Left lung (tissue), 14 donors: ENCODE measurements at places on chromosomes 16 and 17. TPM values are rescaled to one million over a fixed set of nuclear protein-coding genes. Genes with fewer than 3 reads are reported as not detected.

- no peak overlapping the region for H3K4me3 ChIP-seq
- H3K36me3 ChIP-seq: peaks cover 9% of the 10 kb centered on the region
- H3K27me3 ChIP-seq: no peaks in the 10 kb centered on the region
- no peaks in the 10 kb centered on the region for H3K4me1 ChIP-seq
- H3K27ac ChIP-seq: no peak overlapping the region
Measured at GRCh38 chr17:21020622-21021021, 22.2 kb downstream of the USP22 start.

- no peaks in the 10 kb centered on the region for H3K36me3 ChIP-seq
- no peak overlapping the region for H3K27ac ChIP-seq
- no peak for DNase-seq
- no peak overlapping the region for H3K4me3 ChIP-seq
- peaks cover 14% of the 10 kb centered on the region for H3K4me1 ChIP-seq
Measured at GRCh38 chr17:42178817-42179216, 2.1 kb downstream of the KCNH4 start.

- peaks cover 3% of the 10 kb centered on the region for H3K4me1 ChIP-seq
- no peak overlapping the region for H3K27ac ChIP-seq
- H3K27me3 ChIP-seq: no peaks in the 10 kb centered on the region
- no peak overlapping the region for H3K4me3 ChIP-seq
- DNase-seq: no peak
Measured at GRCh38 chr17:66682283-66682682, 152.6 kb upstream of the CACNG5 start.

AXIN2 gene
- total RNA-seq: 25.0 TPM

GRCh38 chr16:65700596-65700995 is 578.7 kb upstream of the CDH11 start:
- H3K4me3 ChIP-seq: no peak overlapping the region
- no peak for DNase-seq
- no peaks in the 10 kb centered on the region for H3K27me3 ChIP-seq
- no peaks in the 10 kb centered on the region for H3K4me1 ChIP-seq
- no peak overlapping the region for H3K27ac ChIP-seq

GRCh38 chr17:9002606-9003354 is 18.5 kb upstream of the NTN1 start:
- H3K27me3 ChIP-seq: peaks cover 41% of the 10 kb centered on the region
- peaks cover 5% of the 10 kb centered on the region for H3K4me1 ChIP-seq
- H3K4me3 ChIP-seq: peak overlapping the region; percentile 8
- no peaks in the 10 kb centered on the region for H3K36me3 ChIP-seq
- no peak overlapping the region for H3K27ac ChIP-seq

- H3K4me3 ChIP-seq: no peak overlapping the region
- no peaks in the 10 kb centered on the region for H3K36me3 ChIP-seq
- DNase-seq: peak; percentile 88
Measured at GRCh38 chr17:31582151-31582907, 190.9 kb downstream of the RAB11FIP4 start.

- H3K36me3 ChIP-seq: no peaks in the 10 kb centered on the region
- no peak for DNase-seq
Measured at GRCh38 chr17:16374146-16374938, 6.5 kb upstream of the UBB start.

DNA sequence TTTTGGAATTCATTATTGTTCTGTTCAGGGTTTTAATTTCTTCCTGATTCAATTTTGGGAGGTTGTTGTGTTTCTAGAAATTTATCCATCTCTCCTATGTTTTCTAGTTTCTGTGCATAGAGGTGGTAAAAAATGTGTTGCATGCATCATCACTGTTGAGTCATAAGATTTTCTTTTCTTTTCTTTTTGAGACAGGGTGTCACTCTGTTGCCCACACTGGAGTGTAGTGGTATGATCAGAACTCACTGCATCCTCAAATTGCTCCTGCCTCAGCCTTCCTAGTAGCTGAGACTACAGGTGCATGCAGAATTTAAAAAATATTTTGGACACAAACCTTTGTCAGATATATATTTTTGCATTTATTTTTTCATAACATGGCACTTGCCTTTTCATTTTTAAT is 184.8 kb downstream of the BCAS3 start:
- H3K27me3 ChIP-seq: no peaks in the 10 kb centered on the region
- DNase-seq: no peak
- no peak overlapping the region for H3K4me3 ChIP-seq
- H3K36me3 ChIP-seq: no peaks in the 10 kb centered on the region

- no peaks in the 10 kb centered on the region for H3K36me3 ChIP-seq
- no peak for DNase-seq
- no peak overlapping the region for H3K27ac ChIP-seq
Measured at GRCh38 chr16:16989368-16989767, 481.4 kb downstream of the XYLT1 start.

- H3K4me1 ChIP-seq: peaks cover 37% of the 10 kb centered on the region
- H3K27ac ChIP-seq: peak overlapping the region; percentile 57
- peaks cover under 1% of the 10 kb centered on the region for H3K36me3 ChIP-seq
- H3K4me3 ChIP-seq: peak overlapping the region; percentile 36
- H3K27me3 ChIP-seq: peaks cover 93% of the 10 kb centered on the region
Measured at GRCh38 chr17:39738983-39739884, 1.5 kb downstream of the GRB7 start.

KATNB1 gene
- 16.6 TPM for total RNA-seq

DNA sequence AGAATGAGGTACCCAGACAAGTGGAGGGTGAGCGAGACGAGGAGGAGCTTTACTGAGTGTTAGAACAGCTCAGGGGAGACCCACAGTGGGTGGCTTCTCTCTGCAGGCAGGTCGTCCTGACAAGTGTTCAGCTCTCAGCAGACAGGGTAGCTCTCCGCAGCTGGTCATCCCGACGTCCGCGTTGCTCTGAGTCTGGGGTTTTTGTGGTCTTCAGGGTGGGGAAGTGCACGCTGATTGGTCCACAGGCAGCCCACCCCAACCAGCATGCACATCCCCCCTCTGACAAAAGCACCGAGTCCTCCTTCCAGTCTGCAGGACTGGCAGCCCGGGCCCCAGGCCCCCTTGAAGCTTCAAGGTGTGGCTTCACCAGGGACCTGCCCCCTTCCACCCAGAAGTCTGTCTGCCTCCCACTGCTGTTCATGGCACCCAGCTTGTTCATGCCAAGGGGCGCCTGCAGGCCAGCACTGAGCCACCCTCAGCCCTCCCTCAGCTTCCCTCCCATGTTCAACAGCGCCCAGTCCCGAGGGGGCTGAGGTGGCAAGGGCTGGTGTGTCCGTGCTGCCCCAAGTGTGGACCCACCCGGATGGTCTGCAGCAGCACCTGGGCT is 19.9 kb upstream of the WDR45B start:
- no peak for DNase-seq
- no peak overlapping the region for H3K27ac ChIP-seq
- H3K36me3 ChIP-seq: no peaks in the 10 kb centered on the region
- H3K4me1 ChIP-seq: peaks cover 11% of the 10 kb centered on the region

- no peaks in the 10 kb centered on the region for H3K27me3 ChIP-seq
- DNase-seq: no peak
- no peaks in the 10 kb centered on the region for H3K36me3 ChIP-seq
- H3K4me3 ChIP-seq: no peak overlapping the region
- H3K4me1 ChIP-seq: peaks cover 10% of the 10 kb centered on the region
Measured at GRCh38 chr17:18327556-18327955, 12.5 kb downstream of the SMCR8 start.

FBXL20 gene
- total RNA-seq: 27.3 TPM

MT1M gene
- total RNA-seq: 32.5 TPM

DNA sequence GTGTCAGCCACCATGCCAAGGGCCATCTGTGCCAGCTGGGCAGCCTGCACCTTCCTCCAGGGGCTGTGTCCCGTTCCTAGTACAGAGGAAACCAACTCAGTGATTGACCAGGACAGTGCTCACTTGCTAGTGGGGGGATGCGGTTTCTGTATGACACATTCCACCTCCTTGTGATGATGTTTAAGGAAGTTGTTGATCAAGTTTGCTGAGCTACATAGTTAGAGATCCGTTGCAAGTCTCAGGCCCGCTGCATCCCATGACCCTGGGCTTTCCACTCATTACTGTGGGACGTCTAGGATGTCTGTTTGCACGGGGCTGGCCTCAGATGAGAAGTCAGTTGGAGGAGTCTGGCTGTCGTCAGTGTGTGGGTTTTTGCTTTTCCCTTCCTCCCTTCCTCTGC is 33.6 kb downstream of the RNF213 start:
- H3K4me1 ChIP-seq: no peaks in the 10 kb centered on the region
- no peaks in the 10 kb centered on the region for H3K27me3 ChIP-seq
- no peak overlapping the region for H3K4me3 ChIP-seq
- peak; percentile 35 for DNase-seq
